PC-9 (cell line): ENCODE measurements at places on chromosomes 12 and 14. TPM values are rescaled to one million over a fixed set of nuclear protein-coding genes. Genes with fewer than 3 reads are reported as not detected.

The NKX2-1 gene
- total RNA-seq = not detected in 2 replicates

GRCh38 chr12:107586256-107586970 is 99.2 kb upstream of the PWP1 start:
- no peaks in the 10 kb centered on the region for H3K4me1 ChIP-seq
- H3K4me3 ChIP-seq = no peak overlapping the region
- no peak overlapping the region for H3K27ac ChIP-seq

The GLI1 gene
- not detected in 2 replicates for total RNA-seq

GRCh38 chr12:13038491-13039161 is 5.6 kb upstream of the FAM234B start:
- no peak overlapping the region for H3K27ac ChIP-seq
- H3K4me1 ChIP-seq = 0 out of 2 replicates have a peak, but pooled peaks cover 7% of the 10 kb centered on the region

The PPP1R1A gene
- not detected in 2 replicates for total RNA-seq

DNA sequence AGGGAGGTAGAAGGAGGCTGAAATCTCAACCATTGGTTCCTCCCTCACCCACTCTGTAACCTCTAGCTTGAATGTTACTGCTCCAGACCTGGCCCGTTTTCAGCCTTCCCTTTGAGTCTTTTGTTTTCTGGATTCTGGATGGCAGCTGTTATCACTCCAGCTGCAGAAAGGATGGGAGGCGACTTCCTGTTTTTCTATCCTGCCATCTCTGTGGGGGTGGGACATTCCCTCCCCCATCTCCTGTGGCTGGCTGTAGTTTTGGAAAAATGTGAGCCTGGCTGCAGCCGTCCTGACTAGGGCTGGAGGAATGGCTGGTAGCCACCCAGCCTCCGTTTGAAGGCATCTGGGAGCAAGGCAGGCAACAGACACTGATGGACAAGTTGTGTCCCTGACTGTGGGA is 2.9 kb upstream of the PPFIBP1 start:
- H3K27ac ChIP-seq = no peak overlapping the region
- no peaks in the 10 kb centered on the region for H3K36me3 ChIP-seq
- H3K4me1 ChIP-seq = peaks cover 12% of the 10 kb centered on the region
- H3K4me3 ChIP-seq = no peak overlapping the region

GRCh38 chr12:26090836-26091510 is 33.9 kb downstream of the BHLHE41 start:
- no peaks in the 10 kb centered on the region for H3K27me3 ChIP-seq
- H3K27ac ChIP-seq = peak overlapping the region; percentile 68
- no peak overlapping the region for H3K4me3 ChIP-seq
- H3K36me3 ChIP-seq = no peaks in the 10 kb centered on the region
- H3K4me1 ChIP-seq = peaks cover 29% of the 10 kb centered on the region

The TMEM132D gene
- total RNA-seq = not detected in 2 replicates

DNA sequence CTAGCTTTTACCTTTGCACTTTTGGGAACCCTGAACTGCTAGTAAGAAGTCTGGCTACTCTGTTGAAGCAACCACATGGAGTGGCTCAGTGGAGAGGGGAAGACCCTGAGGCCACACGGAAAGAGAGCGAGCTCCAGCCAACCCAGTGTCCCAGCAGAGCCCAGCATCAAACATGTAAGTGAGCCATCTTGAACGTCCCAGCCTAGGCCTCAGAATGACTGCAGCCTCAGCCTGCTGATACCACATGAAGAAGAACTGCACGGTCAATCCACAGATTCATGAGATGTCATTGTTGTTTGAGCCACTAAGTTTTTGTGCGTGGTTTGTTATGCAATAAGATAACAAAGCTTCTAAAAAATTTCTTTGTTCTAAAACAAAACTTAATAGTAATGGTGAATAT is 40.2 kb downstream of the TFCP2 start:
- no peaks in the 10 kb centered on the region for H3K27me3 ChIP-seq
- no peaks in the 10 kb centered on the region for H3K4me1 ChIP-seq
- H3K27ac ChIP-seq = no peak overlapping the region
- H3K36me3 ChIP-seq = no peaks in the 10 kb centered on the region
- H3K4me3 ChIP-seq = no peak overlapping the region
- DNase-seq = no peak

- H3K4me3 ChIP-seq = no peak overlapping the region
- peaks cover 89% of the 10 kb centered on the region for H3K27me3 ChIP-seq
- H3K27ac ChIP-seq = no peak overlapping the region
- H3K36me3 ChIP-seq = no peaks in the 10 kb centered on the region
- no peak for DNase-seq
- no peaks in the 10 kb centered on the region for H3K4me1 ChIP-seq
Observed at GRCh38 chr12:3641428-3642018, 111.4 kb downstream of the CRACR2A start.

DNA sequence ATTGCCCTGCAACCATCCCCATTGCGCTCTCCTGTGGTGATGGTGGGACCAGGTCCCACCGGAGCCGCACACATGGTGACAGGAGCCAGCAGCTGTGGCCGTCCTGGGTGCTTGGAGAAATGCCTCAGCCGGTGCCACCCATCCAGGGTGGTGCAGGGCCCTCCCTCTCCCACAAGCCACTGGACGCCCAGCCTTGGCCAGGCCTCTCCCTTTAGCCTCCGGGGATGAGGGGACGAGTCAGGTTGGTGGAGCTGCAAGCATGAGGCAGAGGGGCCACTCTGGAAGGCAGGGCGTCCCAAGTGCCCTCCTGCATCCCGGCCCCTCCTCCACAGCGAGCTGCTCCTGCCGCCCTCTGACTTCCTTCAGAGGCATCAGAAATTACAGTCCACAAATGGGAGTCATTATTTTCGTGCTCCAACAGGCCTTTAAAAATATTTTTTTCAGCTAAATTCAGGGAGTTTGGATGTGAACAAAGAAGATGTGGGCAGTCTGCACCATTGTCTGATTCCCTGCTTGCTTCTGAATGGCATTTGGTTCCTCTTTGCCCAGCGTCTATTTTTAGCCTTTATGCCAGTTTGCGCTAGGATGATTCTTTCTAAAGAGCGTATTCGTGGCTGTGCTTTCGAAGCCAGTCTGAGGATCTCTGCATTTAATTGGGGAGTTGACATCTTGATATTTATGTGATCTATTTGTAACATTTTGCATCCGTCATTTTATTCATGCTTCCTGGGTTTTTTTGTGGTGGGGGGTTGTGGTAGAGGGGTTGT is 189.4 kb downstream of the ADGRD1 start:
- H3K27ac ChIP-seq = no peak overlapping the region
- no peaks in the 10 kb centered on the region for H3K4me1 ChIP-seq
- no peak for DNase-seq

DNA sequence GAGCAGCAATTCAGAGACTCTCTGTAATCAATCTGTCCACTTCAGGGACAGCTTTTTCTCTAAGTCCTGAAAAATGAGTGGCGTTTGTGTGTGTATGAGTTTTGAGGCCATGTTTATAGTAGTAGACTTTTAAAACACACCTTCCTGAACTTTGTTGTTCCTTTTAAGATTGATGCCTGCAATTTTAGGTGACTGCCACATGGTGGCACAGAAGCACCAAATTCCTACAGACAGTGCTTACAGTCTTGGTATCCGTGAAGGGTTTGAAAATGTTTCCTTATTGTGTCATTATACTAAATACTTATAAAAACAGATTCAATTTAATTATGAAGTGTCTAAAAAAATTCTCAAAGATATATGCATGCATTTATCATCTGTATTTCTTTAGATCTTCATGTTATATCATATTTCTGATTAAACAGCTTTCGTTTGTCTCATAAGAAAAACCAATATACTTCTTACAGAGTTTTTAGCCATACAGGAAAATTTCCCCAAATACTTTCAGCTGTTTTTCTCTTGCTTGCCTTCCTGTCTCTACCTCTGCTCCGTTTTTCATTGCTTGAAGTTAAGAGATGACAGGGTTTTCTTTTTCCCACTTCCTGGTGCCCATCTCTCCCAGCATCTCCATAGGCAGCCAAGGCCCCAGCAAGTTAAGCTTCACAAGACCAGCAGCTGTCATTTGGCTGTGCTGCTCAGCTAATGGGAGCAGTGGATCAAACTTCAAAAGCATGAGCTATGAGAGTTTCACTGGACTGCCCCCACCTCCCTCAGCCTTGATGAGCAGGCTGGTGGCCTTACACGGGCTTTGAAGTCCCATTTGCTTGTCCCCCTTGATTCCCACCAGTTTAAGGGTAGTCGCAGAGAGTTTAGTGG is 259.6 kb downstream of the AKAP6 start:
- H3K27me3 ChIP-seq = no peaks in the 10 kb centered on the region
- no peak overlapping the region for H3K27ac ChIP-seq
- H3K4me3 ChIP-seq = no peak overlapping the region
- DNase-seq = no peak

The NFATC4 gene
- total RNA-seq = 48.3 and 76.3 TPM in 2 replicates

GRCh38 chr12:109497675-109498074 is 20.2 kb downstream of the UBE3B start:
- no peak for DNase-seq
- H3K27me3 ChIP-seq = no peaks in the 10 kb centered on the region
- 0 out of 2 replicates have a peak, but pooled peaks cover 9% of the 10 kb centered on the region for H3K36me3 ChIP-seq
- no peaks in the 10 kb centered on the region for H3K4me1 ChIP-seq
- H3K27ac ChIP-seq = no peak overlapping the region
- no peak overlapping the region for H3K4me3 ChIP-seq

GRCh38 chr14:76867516-76868453 is 41.6 kb downstream of the LRRC74A start:
- no peak for DNase-seq
- peaks cover 57% of the 10 kb centered on the region for H3K27me3 ChIP-seq
- H3K36me3 ChIP-seq = no peaks in the 10 kb centered on the region
- H3K4me3 ChIP-seq = no peak overlapping the region

GRCh38 chr14:105061428-105062047 is 3.7 kb downstream of the GPR132 start:
- H3K36me3 ChIP-seq = no peaks in the 10 kb centered on the region
- no peak overlapping the region for H3K27ac ChIP-seq
- H3K4me1 ChIP-seq = no peaks in the 10 kb centered on the region
- H3K27me3 ChIP-seq = no peaks in the 10 kb centered on the region
- no peak overlapping the region for H3K4me3 ChIP-seq

- no peak overlapping the region for H3K4me3 ChIP-seq
- no peaks in the 10 kb centered on the region for H3K36me3 ChIP-seq
- H3K4me1 ChIP-seq = peaks cover 29% of the 10 kb centered on the region
- no peak for DNase-seq
- no peaks in the 10 kb centered on the region for H3K27me3 ChIP-seq
Observed at GRCh38 chr12:27015730-27016076, 1.5 kb upstream of the TM7SF3 start.

DNA sequence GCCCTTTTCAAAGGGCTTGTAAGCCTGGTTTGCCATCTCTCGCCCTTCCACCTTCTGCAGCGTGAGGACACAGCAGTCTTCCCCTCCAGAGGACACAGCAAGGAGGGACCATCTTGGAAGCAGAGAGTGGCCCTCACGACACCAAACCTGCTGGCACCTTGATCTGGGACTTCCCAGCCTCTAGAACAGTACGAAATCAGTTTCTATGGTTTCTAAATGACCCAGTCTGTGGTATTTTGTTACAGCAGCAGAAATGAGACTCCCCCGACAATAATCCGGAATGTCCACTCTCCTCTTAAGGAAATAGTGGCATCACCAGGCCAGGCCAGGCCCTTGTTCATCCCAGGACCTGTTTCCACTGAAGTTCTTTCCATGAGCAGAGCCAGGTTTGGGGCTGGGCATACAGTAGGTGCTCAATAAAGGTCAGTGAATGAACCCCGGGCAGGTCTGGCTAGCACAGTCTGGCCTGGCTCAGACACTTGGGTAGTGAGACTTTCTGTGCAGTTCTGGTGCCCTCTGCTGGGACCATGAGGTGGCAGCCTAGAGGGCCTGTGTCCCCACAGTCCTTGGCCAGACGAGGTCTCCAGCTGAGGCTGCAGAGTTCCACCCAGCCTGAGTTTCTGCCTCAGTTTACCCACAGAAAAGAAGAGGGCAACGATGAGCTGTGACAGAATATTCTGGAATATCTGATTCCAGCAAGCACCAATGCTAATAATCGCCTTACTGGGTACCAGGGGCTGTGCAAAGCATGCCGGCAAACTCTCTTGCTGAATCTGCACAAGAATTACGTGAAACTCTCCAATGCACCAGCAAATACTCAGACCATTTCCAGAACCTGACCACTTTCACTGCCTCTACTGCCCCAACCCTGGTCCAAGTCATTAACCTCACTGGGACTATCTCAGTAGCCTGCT is 14.0 kb downstream of the ABCB9 start:
- no peaks in the 10 kb centered on the region for H3K27me3 ChIP-seq
- peak; percentile 67 for DNase-seq
- no peak overlapping the region for H3K4me3 ChIP-seq

- no peaks in the 10 kb centered on the region for H3K4me1 ChIP-seq
- no peak overlapping the region for H3K27ac ChIP-seq
- H3K36me3 ChIP-seq = no peaks in the 10 kb centered on the region
- H3K27me3 ChIP-seq = no peaks in the 10 kb centered on the region
- H3K4me3 ChIP-seq = no peak overlapping the region
- DNase-seq = no peak
Observed at GRCh38 chr14:49754570-49755097, 13.3 kb upstream of the KLHDC2 start.

GRCh38 chr14:64191756-64192155 is 102.4 kb downstream of the ESR2 start:
- no peaks in the 10 kb centered on the region for H3K36me3 ChIP-seq
- H3K27ac ChIP-seq = no peak overlapping the region
- no peak overlapping the region for H3K4me3 ChIP-seq
- no peak for DNase-seq
- no peaks in the 10 kb centered on the region for H3K27me3 ChIP-seq
